ENCODE measurements at places on chromosomes 16 and 17.

- no peak for DNase-seq
Measured at GRCh38 chr17:80855196-80855947, 136.3 kb upstream of the CHMP6 start.

- no peak for DNase-seq
Measured at GRCh38 chr17:77734371-77735080, 224.0 kb upstream of the TNRC6C start.

DNA sequence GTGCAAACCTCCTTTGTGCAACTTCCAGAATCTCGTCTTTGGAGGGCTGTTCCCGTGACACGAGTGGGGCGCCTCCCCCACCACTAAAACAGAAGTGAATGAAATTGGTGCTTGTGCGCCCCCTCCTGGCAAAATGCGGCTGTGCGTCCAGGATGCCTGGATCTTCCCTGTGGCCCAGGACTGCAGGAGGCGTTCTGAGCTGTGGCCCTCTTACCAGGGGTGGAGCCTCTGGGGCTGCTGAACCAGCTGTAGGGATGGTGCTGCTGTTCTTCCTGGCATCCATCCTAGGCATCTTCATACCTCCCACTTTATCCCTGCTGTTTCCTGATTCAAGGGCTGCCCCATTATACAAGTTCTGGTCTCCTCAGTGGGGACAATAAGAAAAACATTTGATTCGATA is 18.5 kb upstream of the NAGLU start:
- DNase-seq, result peak; percentile 76

DNA sequence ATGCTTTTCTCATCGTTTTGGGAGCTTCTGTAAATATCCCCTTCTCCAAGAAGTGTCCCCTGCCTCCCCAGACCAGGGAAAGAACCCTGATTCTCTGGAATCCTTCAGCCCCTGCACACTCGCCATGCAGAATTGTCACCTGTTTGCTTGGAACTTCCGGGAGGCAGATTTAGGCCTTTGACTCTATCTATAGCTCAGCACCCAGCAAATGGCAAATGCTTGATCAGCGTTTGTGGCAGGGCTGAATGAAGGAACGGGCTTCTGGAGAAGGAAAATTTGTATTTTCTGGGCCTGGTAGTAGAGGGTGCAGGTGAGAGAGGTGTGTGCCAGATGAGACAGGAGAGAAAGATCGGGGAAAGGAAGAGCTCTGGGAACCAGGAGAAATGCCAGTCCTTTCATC is 18.3 kb upstream of the CACNG4 start:
- no peak for DNase-seq

GRCh38 chr17:42311240-42312034 is 23.1 kb downstream of the STAT5A start:
- DNase-seq, result no peak

- DNase-seq, result no peak
Measured at GRCh38 chr16:49521734-49522325, 148.2 kb downstream of the C16orf78 start.

- no peak for DNase-seq
Measured at GRCh38 chr17:56994009-56994792, 16.3 kb downstream of the SCPEP1 start.

- DNase-seq, result no peak
Measured at GRCh38 chr17:45018514-45018847, 33.0 kb downstream of the DCAKD start.

DNA sequence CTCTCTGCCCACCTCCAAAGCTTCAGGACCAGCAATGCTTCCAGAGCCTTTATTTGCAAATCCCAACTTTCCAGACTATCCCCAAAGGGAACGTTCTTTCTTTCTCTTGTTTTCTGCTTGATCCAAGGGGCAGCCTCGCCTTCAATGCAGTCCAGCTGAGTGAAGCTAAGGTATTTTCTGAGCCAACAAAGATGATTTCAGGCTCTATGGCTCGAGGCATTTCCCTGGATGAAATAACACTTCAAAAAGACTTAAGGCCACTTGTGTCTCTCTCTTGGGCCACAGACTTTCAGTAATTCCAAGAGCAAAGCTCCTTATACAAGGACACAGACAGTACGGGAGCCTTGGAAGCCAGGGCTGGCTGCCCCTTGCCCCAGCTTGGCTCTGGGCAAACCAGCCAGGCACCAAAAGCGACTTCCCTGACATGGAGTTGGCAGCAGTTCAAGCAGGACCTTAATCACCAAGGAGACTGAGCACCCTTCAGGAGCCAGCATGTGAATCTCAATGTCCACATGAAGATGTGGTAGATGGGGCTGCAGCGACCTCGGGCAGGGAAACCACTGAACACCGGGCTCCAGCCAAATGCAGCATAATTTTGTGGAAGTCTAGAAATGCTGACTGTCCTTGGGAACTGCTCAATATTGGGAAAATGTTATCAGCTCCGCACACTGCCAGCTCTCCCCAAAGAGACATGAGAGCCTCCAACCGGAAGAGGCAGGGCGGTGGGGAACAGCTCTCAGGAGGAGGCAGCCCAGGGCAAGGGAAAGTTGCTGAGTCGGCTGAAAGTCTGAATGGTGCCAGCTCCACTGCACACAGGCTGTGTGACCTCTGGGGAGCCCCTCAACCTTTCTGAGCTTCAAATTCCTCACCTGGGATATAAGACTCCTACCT is 39.0 kb downstream of the TK2 start:
- no peak for DNase-seq

DNA sequence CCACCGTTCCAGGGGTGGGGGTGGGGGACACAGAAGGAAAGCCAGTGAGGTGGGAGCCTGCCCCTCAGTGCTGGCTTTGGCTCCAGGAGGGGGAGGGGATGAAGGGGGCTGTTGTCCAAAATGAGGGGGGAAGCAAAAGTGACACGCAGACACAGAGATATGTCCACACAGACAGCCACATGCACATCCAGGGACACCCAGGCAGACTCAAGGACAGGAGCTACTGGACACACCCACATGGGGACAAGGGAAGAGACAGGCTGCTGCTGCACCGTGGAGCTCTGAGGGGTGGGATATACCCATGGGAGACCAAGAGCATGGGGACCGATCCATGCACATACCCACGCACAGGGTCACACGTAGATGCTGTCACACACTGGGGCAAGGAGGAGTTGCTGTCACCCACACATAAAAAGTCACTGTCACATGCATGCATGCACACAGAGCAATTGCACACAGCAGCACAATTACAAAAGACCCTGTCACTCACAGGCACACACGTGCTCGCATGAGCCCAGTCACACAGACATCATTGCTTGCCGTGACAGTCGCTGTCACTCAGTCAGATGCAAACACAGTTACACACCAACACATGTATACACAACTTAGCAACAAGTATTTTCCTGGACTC is 1.3 kb downstream of the THRA start:
- no peak for DNase-seq

- no peak for DNase-seq
Measured at GRCh38 chr16:1908983-1909382, 9.2 kb downstream of the HS3ST6 start.

GRCh38 chr16:105521-105920 is 27.5 kb downstream of the MPG start:
- DNase-seq, result no peak
